ENCODE measurements at places on chromosomes 3 and 15. TPM values are rescaled to one million over a fixed set of nuclear protein-coding genes. Genes with fewer than 3 reads are reported as not detected.

- DNase-seq, result no peak
Observed at GRCh38 chr3:193704431-193704830, 111.4 kb downstream of the OPA1 start.

- DNase-seq, result no peak
Observed at GRCh38 chr3:64728428-64728827, 40.6 kb upstream of the ADAMTS9 start.

- DNase-seq, result no peak
Observed at GRCh38 chr15:70856884-70857561, 3.1 kb upstream of the LARP6 start.

GRCh38 chr3:50616003-50616769 lies 765 bp upstream of the MAPKAPK3 start:
- DNase-seq, result peak; percentile 89

DNA sequence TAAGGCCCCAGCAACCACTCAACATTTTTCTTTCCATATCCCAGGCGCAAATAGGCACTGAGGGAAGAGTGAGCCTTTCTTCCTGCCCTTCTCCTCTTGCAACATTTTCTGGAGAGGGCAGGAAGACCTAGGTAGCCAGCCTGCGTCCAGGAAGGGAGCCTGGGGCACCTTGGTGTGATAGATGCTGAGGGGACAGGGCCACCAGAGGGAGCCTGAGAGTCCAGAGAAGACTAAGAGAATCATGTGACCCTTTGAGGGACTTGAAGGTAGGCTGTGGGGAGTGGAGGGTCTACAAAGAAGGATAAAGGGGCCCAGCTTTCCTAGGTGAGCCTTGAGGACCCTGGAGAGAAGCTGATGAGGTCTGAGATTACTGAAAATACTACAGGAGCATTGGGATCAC lies 346.6 kb downstream of the CNTN6 start:
- no peak for DNase-seq

- no peak for DNase-seq
Observed at GRCh38 chr3:137242836-137243400, 285.1 kb downstream of the IL20RB start.

GRCh38 chr15:68589053-68589452 lies 10.3 kb downstream of the CORO2B start:
- DNase-seq, result no peak

DNA sequence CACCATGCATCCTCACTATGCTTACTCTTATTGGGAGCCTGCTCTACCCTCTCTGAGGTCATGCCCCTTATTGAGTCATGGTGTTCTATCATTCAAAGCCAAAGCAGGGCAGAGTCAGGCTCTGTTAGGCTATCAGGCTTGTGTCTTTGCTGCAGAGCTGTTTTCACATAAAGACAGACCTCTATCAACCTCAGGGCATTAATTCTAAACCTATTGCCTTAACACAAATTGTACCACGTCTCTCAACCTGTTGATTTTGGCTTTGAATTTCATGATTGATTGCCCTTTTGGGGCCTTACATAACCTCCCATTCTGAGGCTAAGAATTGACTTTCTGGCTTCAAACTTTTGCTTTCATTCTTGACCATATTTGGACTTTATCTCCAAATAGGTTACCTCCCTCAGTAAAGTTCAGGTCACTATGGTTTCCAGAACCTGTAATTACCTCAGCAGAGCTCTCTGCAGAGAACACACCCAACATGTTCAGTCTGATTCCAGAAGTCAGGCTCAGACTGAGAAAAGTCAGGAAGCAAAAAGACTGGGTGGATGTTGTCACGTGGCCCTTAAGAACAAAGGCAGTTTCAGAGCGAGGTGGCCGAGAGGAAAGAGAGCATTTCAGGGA lies 221.4 kb upstream of the NANOGP8 start:
- DNase-seq, result no peak

- DNase-seq, result no peak
Observed at GRCh38 chr15:90680371-90680935, 36.7 kb upstream of the BLM start.

DNA sequence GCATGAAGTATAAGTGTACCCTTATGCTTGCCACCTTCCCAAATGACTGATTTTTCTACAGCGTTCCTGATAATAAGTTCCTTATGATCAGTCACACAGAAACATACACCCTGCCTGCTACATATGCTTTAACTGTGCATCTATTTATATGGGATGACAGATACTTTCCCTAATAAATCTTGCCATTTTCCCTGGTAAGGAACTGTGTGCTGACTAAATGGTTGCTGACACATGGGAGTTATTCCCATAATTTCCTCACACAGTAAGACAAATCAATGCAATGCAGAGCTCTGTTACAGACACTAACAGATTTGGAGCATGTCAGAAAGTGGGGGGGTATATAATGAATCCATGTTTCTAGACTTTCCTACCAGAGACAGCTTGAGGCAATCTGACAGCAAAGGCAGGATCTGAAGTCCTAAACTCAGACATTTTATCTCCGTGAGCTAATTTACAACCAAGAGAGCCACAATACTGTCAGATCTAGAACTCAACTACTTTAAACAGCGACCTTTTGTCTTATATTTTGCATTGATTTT lies 86.9 kb upstream of the TCF12 start:
- DNase-seq, result no peak

- no peak for DNase-seq
Observed at GRCh38 chr3:158723991-158724390, 8.3 kb downstream of the RARRES1 start.

DNA sequence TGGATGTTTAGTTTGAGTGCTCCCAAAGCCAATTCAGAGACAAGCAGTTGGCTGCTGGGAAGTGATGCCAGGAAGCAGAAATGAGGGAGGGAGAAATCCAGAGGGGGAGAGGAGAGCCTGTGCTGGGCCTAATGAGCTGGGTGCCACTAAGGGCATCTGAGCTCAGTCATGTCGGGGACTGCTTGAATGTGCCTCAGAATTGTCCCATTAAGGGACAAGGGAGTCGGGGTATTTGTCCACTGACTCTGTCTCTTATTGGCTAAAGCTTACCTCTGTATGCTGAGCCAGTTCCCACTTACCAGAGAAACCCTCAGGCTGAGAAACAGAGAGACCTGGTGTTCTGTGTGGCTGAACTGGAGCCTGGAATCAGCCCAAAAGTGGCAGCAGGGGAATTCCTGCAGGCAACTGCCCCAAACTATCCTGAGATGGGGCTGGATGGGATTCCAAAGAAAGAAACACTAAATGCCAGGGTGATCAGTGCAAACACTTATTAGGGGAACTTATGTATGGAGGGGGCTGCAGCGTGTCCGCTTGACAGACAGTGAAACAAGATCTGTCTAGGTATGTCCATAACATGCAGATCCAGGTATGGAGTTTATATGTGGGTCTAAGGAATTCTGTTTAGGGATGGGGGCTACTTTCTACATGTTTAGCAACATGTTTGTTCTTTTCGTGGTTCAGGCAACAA lies 48.6 kb downstream of the NR1D2 start:
- no peak for DNase-seq

- DNase-seq, result no peak
Observed at GRCh38 chr3:171776411-171776810, 33.9 kb downstream of the PLD1 start.

GRCh38 chr3:73661265-73661664 lies 36.5 kb upstream of the PDZRN3 start:
- no peak for DNase-seq

DNA sequence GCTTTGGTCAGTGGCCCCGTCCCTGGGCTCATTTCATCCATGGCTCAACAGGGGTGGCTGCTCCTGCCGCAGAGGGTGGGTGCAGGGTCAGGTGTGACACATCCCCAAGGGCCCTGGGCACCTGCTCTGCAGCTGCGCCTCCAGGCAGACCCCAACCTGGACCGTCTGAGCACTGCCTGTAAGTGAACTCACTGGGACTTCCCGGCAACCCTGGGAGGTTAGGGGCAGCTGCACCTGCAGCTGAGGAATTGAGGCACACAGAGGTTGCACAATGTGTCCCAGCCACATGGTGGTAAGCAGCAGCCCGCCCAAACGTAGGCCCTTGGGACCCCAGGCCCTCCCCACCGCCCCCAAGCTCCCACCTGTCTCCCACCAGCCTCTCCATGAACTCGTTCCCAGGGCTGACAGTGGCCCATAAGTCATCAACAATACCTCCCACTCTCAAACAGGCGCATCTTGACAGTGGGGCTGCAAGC lies 55.1 kb downstream of the PLXNA1 start:
- DNase-seq, result peak; percentile 63

GRCh38 chr15:77985931-77986480 lies 91.5 kb downstream of the TBC1D2B start:
- peak; percentile 57 for DNase-seq

GRCh38 chr15:60766391-60767128 lies 287.6 kb upstream of the ICE2 start:
- no peak for DNase-seq

DNA sequence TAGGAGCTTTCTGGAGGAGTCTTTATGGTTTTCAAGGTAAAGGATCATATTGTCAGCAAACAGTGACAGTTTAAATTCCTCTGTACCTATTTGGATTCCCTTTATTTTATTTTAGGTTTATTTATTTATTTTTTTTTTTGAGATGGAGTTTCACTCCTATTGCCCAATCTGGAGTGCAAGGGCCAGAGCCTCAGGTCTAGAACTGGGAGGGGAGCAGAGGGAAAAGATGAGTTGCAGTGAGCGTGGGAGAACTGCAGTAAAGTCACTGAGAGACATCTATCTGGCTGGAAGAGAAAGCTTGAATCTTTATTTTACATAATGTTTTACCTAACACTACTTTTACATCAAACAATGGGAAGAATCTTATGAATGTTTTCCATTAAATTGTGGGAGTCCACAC lies 49.5 kb upstream of the GK5 start:
- no peak for DNase-seq

DNA sequence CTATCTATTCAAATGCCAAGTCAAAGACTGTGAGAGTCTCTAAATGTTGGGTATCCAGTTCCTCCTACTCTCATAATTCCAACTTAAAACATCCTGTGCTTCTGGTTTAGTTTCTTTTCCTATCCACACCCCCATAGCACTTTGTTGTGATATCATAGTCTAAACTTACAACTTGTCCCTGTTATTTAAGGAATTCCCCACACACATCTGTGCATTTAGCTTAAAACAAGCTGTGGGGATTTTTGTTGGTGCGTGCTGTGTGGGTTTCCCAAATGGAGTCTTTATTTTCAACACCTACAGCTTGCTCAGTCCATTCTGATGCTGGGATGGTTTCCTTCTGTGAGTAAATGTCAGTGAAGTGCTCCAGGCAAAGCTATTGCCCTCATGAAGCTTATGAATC lies 167.3 kb downstream of the GMNC start:
- DNase-seq, result no peak

DNA sequence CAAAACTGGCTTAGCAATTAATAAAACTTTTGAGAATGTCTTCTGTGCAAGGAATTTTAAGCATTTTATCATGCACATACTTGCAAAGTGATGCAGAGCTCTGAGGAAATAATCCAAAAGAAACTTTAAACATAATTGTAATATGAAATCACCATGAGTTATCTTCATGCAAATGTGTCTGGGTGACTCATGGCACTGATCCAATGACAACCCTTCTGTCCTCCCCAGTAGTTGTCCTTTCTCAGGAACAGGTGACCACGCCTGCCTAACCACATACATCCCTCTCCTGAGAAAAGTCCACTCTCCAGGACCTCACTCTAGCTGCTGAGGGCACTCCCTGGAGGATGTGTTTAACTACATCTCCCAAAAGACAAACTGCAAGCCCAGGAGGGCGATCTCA lies 530.6 kb upstream of the IL12A start:
- DNase-seq, result no peak

GRCh38 chr15:55721554-55722185 lies 21.3 kb downstream of the PRTG start:
- no peak for DNase-seq

DNA sequence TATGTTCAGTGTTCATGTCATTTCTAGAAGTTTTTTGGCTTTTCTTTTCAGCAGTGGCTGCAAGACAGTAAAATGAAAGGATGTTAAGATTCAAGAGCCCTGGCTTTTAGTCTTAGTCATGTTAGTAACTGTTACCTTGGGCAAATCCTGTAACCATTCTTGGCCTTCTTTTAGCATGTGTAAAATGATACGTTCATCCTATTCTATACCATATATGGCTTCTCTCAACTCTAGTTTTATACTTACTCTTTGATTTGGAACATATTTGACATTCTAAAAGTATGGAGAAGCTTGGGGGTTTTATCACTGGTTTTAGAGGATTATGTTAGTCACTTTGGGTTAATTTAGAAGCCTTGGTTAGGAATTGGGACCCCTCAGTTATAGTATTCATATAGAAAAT lies 20.1 kb downstream of the GTF2E1 start:
- DNase-seq, result no peak

- no peak for DNase-seq
Observed at GRCh38 chr3:60192297-60193114, 1058.7 kb downstream of the FHIT start.

DNA sequence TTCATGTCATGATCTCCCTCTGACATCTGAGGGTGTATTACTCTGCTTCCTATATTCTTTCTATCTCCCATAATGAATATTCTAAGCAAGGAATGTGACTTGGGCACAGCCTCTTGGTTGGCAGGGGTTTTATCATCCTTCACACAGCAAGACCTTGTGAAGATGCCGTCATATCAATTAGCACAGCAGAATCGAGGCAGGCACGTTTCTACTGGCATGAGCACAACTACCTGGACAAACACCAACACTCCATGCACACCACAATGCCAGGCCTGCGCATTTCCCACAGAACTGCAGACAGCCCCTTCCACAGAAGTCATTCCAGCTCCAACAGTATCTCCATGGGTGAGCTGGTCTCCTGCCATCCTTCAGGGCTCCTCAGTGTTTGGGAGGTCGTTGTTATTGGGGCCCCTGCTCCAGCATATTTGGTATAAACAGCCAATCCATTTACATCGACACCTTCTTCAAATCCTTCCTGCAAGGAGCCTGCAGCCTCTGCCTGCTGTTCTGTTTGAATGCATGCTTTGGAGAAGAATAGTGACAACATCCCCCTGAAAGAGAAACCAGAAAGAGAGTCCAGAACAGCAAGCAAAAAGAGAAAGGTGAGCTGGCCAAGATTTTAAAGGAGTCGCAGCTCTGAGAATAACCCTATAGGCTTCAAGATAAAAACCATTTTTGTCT lies 275.5 kb downstream of the SHOX2 start:
- DNase-seq, result no peak

- DNase-seq, result peak; percentile 41
Observed at GRCh38 chr15:66188464-66188863, 65.1 kb downstream of the MEGF11 start.

DNA sequence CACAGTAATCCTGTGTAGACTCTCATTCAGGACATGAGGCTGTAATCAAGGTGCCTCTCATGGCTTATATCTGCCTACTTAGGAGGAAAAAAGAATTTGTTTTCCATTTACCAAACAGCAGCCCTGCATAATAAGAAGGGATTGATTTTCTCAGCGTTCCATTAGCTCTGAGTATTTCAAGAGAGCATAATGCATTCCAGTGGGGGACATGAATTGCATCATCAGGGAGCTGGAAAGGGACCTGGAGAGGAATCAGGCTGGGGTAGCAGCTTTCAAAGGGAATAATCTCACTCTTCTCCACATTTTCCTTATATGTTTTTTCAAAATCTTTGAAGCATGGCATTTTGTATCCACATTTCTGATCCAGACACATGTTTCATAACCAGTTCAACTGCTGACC lies 150.6 kb upstream of the ANKRD28 start:
- DNase-seq, result no peak

FOXL2NB gene
- total RNA-seq, result not detected

SAXO2 gene
- 1.7 TPM for total RNA-seq

VIPR1 gene
- 184 TPM for total RNA-seq

MKRN3 gene
- 2.5 TPM for total RNA-seq

ALS2CL gene
- 64.5 TPM for total RNA-seq

CDHR4 gene
- not detected for total RNA-seq

IL16 gene
- total RNA-seq, result 39.3 TPM

PLA2G4E gene
- total RNA-seq, result 1.5 TPM

APOD gene
- total RNA-seq, result 59.4 TPM

KLF15 gene
- 44.6 TPM for total RNA-seq

HACL1 gene
- total RNA-seq, result 15.2 TPM

CFAP92 gene
- total RNA-seq, result 1.9 TPM

LMAN1L gene
- total RNA-seq, result not detected

Data from upper lobe of right lung (tissue), 1 donor.